Mesenteric fat pad (tissue), 1 donor: ENCODE measurements at places on chromosomes 16 and 17. TPM values are rescaled to one million over a fixed set of nuclear protein-coding genes. Genes with fewer than 3 reads are reported as not detected.
A peak's percentile ranks its signal among the peaks of the same experiment; 100 is the strongest.

Gene TBC1D3C
- 0.19 TPM for total RNA-seq

GRCh38 chr17:65142247-65142646 lies 5.1 kb downstream of the RGS9 start:
- no peak for DNase-seq

Gene LDHD
- 10.2 TPM for total RNA-seq

GRCh38 chr16:18969050-18969854 lies 14.5 kb upstream of the TMC7 start:
- DNase-seq = peak; percentile 93

Gene APOBR
- 4.1 TPM for total RNA-seq

DNA sequence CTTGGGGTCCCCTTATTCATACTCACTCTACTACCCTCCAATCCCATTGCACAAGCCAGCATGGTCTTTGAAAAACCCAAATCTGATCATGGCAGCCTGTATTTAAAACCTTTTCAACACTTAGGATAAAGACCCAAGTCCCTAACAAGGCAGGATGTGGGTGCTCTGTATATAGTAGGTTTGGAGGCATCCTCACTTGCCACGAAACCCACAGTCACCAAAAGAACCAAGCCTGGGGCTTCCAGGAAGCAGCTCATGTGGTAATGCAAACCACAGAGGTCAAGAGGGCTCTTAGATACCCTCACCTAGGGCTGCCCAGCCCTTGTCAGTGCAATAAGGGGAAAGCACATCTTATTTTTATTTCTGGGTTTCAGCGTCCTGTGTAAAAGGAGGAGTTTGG lies 218.6 kb upstream of the ASIC2 start:
- no peak for DNase-seq
